ENCODE measurements at places on chromosomes 4 and X.

- DNase-seq, result no peak
These were observed 82.6 kb upstream of the GYPA start for GRCh38 chr4:144223149-144223548.

- DNase-seq, result no peak
These were observed 36.6 kb downstream of the FHL1 start for GRCh38 chrX:136183917-136184316.

DNA sequence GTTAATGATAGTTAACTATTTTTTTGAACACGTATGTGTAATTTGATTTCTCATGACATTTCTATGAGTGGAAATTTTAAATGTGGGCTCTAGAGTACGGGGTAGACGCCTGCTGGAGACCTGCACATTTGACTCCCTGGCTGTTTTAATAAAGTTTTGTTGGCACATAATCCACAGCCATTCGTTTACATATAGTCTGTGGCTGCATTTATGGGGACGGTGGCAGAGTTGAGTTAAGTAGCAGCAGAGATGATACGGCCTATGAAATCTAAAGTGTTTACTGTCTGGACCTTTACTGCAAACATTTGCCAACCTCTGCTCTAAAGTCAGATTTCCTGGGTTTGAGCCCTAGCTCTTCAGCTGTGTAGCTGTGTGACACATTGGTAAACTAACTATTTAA is 118.8 kb downstream of the CHRNA9 start:
- DNase-seq, result no peak

GRCh38 chr4:168787801-168788595 is 222.1 kb downstream of the CBR4 start:
- no peak for DNase-seq

GRCh38 chrX:72021975-72022374 is 109.7 kb downstream of the RTL5 start:
- no peak for DNase-seq

DNA sequence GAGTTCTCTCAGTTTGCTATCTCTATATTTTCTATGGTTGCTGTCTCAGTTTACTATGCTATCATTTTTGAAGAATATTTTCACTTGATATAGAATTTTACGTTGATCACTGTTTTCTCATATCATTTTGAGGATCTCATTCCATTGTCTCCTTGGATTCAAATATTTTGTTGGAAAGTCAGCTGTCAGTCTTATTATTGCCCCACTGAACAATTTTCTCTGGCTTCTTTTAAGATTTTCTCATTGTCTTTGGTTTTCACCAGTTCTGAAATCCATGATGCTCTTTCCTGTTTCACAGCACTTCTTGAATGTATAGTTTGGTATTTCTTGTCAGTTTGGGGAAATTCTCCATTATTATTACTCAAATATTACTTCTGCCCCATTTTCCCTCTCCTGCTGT is 81.1 kb downstream of the ENPP6 start:
- DNase-seq, result no peak

GRCh38 chr4:38163216-38164006 is 203.2 kb downstream of the PTTG2 start:
- DNase-seq, result no peak

DNA sequence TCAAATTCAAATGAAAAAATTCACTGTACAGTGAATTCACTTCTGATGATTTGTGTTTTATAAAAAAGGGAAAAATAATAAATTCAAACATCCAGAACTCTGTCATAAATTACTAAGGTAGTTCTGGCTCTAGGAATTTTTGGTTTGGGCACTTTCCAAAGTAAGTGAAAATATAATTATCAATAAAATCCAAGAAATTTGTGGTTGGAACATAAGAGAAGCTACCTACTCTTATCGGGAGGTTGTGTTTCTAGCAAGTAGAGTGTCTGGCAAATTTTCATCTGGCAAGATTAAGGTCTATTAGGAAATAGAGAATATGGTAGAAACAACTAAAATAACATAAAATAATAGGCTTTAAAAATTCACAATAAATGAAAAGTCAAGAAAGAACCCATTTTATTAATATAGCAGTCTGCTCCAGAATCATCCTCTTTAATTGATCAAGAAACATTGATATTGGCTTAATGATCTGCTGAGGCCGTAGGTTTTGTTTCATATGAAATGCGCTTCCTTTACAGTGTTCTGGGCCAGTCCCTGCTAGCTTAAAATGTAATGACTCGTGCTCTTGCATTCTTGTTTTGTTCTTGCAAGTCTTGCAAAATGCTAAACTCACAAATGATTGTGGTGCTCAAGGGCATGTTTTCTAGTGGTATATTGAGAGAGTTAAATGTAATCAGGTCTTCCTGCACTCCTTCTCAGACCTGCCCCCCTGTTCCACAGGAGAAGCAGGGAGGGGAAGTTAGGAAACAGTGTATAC is 331.4 kb downstream of the RAPGEF2 start:
- DNase-seq, result no peak

DNA sequence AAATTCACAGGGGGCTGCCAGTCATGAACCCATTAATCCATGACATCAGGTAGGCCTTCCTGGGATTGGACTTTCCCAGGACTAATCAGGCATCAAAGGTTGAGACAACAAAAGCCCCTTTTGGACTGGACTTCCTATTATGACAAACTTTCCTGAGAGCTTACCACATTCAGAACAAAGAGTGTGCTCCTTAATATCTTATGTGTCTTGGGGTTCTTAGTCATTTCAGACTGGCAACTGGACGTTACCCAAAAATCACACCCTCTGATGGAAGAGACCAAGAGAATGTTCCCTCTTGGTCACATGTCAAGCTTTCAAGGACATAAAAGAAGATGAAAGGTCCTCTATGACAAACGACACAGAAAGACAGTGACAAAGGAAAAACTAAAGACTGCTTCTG is 31.6 kb upstream of the PPP1R2C start:
- no peak for DNase-seq

DNA sequence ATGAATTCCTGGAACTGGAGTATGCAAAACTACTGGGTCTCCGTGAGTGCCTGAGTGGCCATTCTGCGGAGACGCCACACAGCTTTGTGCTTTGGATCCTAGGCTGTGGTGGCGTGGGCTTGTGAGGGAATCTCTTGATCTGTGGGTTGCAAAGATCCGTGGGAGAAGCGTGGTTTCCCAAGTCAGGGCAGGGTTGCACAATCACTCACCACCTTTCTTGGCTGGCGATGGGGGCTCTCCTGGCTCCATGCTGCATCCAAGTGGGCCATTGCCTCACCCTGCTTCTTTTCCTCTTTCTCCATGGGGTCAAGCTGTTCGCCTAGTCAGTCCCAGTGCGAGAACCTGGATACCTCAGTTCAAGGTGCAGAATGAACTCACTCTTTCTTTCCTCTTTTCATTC is 62.5 kb downstream of the SLAIN2 start:
- DNase-seq, result no peak

DNA sequence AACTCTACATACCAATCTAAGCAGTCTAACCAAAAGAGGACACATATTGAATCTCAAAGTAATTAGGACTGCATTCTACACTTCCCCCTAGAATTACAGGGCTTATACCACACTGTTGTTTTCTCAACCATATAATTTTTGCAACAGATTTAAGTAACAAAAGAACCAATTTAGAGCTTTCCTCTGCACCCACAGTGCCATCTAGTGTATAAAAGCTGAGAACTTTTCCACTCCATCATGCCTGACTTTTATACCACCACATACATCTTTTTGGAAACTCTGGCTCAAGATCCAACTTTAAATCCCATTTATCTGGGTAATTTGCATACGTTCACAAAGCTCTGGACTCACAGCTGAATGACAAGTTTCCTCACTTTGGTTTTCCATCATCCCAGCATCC is 99.5 kb downstream of the EFHC2 start:
- DNase-seq, result no peak

- DNase-seq, result no peak
These were observed 186.3 kb downstream of the NWD2 start for GRCh38 chr4:37430718-37431416.

- no peak for DNase-seq
These were observed 27.0 kb downstream of the TMEM31 start for GRCh38 chrX:103737696-103738095.

GRCh38 chr4:139669335-139669734 is 3.7 kb downstream of the MGST2 start:
- DNase-seq, result no peak

DNA sequence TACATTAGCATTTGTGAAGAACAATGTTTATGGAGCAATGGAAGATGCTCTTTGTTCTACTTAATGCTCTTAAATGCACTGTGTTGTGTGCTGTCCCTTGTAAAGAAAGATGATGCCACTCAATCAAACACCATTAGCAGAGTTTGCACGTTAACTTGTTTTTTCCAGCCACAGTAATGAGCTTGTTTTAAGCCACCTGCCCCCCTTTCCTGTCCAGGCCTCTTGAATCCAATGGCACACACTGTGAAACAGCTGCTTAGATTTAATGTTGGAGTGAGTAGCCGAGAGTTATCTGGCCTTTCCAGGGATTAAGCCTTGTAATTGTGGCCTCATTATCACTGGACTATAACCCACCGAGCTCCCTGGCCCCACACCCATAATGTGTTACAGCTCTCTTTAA is 86.0 kb downstream of the PAK3 start:
- no peak for DNase-seq

DNA sequence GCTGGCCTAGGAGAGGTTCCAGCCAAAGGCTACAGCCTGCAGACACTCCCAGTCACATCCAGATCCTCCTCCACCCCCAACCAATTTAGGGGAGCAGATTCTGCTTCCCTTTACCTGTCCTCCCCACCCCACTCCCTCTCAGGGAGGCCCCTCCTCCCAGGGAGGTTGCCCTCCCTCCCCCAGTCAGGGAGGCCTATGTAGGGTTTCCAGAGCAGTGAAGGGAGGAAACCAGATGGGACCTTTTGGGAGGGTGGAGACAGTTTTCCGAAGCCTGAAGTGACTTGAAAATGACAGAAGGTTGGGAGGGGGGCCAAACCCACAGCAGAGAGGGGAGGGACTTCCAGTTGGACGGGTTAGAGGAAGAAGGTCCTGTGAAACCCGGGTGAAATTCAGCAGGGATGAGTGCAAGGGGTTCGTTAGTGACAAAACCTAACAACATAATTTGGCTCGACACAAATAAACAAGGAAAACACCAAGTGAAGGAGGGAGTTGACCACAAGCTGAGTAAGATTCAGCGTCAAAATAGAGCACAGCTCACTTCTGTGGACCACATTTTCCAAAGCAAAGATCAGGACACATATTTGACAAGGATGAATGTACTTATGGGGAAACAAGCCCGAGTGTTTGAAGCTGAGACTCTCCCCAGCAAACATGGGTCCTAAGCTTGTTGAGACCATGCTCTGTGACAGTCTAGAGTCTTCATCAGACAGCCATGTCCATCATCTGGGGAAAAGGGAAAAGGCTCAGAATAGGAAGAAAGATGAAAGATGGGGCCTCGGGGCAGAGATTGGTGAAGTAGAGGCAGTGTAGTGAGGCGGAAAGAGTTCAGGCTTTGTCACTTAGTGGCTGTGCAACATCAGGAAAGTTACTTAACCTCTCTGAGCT is 46.4 kb downstream of the PRPS1 start:
- peak; percentile 97 for DNase-seq

DNA sequence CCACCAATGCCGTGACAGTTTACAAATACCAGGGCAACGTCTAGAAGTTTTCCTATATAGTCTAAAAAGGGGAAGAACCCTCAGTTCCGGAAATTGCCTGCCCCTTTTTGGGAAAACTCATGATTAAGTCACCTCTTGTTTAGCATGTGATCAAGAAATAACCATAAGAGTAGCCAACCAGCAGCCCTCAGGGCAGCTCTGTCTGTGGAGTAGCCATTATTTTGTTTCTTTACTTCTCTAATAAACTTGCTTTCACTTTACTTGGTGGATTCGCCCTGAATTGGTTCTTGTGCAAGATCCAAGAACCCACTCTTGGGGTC is 20.0 kb upstream of the HOPX start:
- no peak for DNase-seq

DNA sequence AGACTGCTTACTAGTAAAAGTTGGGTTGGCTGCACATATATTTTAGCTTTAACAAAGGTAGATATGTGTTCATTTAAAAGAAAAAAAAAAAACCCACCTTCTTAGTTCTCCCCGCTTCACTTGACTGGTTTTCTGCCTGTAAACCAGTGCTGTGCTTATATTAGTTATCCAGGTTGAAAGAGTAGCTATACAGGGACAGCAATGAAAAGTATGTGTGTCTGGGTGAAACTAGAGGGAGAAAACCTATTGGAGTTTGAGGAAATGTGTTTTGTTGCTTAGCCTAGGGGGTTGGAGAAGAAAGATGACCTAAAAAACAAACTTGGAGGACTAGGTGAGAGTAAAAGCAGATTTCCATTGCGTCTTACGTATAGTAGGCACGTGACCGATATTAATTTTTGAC is 4.5 kb downstream of the JADE1 start:
- no peak for DNase-seq

DNA sequence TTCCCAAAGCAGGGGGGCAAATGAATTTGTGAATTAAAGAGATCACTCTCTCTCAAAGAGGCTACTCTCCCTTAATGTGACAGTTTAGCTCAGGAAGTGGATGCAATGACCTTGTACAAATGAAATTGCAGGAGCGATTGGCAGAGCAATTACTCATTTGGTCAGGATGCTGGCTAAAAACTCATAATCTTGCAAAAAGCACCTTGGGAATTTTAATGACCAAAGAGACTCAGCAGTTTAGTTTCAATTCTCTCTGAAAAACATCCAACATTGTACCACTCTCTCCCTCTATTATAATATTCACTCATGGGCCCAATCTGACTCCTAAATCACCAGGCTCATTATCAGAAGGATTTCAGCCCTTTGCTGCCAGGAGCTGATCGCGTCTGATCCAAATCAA is 26.1 kb downstream of the PDGFC start:
- no peak for DNase-seq

DNA sequence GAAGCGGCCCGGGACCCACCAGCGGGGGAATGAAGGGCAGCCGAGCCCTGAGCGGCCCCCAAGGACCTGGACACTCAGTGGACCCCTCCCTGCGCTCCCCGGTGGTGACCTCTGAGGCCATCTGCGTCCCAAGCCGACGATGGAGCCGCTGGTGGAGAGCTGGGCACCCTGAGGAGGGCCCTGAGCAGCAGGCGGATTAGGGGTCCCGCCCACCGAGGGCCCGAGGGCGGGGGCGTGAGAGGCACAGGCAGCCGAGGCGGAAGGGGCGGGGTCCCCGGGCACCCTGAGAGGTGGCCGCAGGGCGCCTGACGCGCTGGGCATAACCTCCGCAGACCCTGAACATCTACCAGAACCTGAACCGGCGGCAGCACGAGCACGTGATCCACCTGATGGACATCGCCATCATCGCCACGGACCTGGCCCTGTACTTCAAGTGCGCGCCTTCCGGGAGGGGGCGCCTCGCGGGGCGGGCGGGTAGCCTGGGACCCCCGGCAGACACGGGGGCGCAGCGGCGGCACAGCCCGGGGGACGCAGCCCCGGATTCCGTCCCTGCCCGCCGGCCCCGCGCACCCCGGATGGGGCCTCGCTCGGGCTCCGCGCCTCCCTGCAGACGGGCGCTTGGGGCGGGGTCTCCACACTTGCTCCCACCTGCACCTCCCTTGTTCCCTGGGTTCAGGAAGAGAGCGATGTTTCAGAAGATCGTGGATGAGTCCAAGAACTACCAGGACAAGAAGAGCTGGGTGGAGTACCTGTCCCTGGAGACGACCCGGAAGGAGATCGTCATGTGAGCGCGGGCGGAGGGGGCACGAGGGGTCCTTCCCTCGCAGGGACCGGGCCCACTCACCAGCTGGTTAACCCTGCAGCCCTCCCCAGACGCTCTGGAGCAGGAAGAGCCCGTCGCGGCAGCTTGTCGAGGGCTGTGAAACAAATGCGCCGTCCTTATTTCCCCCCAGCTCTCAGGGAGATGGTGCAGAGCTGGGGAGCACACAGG is 10.3 kb downstream of the ATP5ME start:
- no peak for DNase-seq
